ENCODE measurements at places on chromosomes 3 and 15. TPM values are rescaled to one million over a fixed set of nuclear protein-coding genes. Genes with fewer than 3 reads are reported as not detected.

IMPG2 gene
- total RNA-seq = 0.03 TPM

REC114 gene
- total RNA-seq = not detected

NRG4 gene
- total RNA-seq = 6.3 TPM

OXTR gene
- total RNA-seq = 0.61 TPM

SV2B gene
- 0.18 TPM for total RNA-seq

BTBD1 gene
- total RNA-seq = 147 TPM

CFAP100 gene
- not detected for total RNA-seq

CCR5 gene
- total RNA-seq = not detected

LMAN1L gene
- total RNA-seq = not detected

ITPKA gene
- 0.85 TPM for total RNA-seq

EMC7 gene
- total RNA-seq = 58.5 TPM

CCR8 gene
- not detected for total RNA-seq

EPHA3 gene
- 43.2 TPM for total RNA-seq

EPHB1 gene
- total RNA-seq = not detected

MUC4 gene
- not detected for total RNA-seq

CAND2 gene
- total RNA-seq = 0.35 TPM

SKOR1 gene
- not detected for total RNA-seq

CPNE9 gene
- total RNA-seq = 0.53 TPM

C3orf70 gene
- 8.7 TPM for total RNA-seq

CADM2 gene
- not detected for total RNA-seq

NCK1 gene
- total RNA-seq = 43.8 TPM

MAGI1 gene
- total RNA-seq = 3.6 TPM

TM6SF1 gene
- not detected for total RNA-seq

SNX4 gene
- total RNA-seq = 53.4 TPM

CACNA1D gene
- total RNA-seq = 5.3 TPM

SERPINI1 gene
- total RNA-seq = 14.6 TPM

BFSP2 gene
- 0.40 TPM for total RNA-seq

XCR1 gene
- total RNA-seq = not detected

ITIH4 gene
- 0.21 TPM for total RNA-seq

CCR3 gene
- not detected for total RNA-seq

IFT80 gene
- 12.8 TPM for total RNA-seq

MINAR1 gene
- 2.4 TPM for total RNA-seq

AADAC gene
- not detected for total RNA-seq

FOXB1 gene
- not detected for total RNA-seq

FEZF2 gene
- not detected for total RNA-seq

PLCB2 gene
- 3.2 TPM for total RNA-seq

KCNMB2 gene
- total RNA-seq = not detected

UBE2Q2 gene
- total RNA-seq = 30.2 TPM

C3orf22 gene
- not detected for total RNA-seq

HGD gene
- not detected for total RNA-seq

TEX55 gene
- not detected for total RNA-seq

FOXL2NB gene
- total RNA-seq = not detected

KLHL18 gene
- 14.9 TPM for total RNA-seq

PAK6 gene
- total RNA-seq = not detected

ADAMTS9 gene
- 0.11 TPM for total RNA-seq

ST8SIA2 gene
- 0.13 TPM for total RNA-seq

GOLGA8N gene
- total RNA-seq = 0.29 TPM

EXD1 gene
- 0.51 TPM for total RNA-seq

AP2M1 gene
- 355 TPM for total RNA-seq

A4GNT gene
- not detected for total RNA-seq
